ENCODE measurements at places on chromosomes 11 and 22.

- no peak for DNase-seq
These were observed 22.6 kb downstream of the BCR start for GRCh38 chr22:23202812-23203451.

DNA sequence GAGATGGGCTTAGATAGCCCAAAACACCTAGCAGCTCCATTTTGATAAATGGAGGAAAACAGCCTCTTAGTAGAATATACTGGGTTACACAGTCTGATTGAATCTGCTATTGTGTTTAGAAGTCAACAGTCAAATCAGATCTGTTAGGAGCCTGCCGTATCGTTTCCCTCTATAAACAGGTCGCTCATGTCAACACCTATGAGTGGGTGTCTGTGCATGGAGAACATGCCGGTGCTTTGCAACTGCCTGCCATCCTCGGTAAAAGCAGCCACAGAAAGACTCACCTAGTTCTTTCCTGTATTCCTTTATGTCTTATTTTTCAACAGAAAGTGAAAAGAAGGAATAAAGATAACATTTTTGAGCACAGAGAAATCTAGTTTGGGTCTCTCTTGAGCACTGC lies 99.4 kb downstream of the ETS1 start:
- DNase-seq: no peak

- DNase-seq: no peak
These were observed 640.2 kb upstream of the KIRREL3 start for GRCh38 chr11:127640561-127641451.

DNA sequence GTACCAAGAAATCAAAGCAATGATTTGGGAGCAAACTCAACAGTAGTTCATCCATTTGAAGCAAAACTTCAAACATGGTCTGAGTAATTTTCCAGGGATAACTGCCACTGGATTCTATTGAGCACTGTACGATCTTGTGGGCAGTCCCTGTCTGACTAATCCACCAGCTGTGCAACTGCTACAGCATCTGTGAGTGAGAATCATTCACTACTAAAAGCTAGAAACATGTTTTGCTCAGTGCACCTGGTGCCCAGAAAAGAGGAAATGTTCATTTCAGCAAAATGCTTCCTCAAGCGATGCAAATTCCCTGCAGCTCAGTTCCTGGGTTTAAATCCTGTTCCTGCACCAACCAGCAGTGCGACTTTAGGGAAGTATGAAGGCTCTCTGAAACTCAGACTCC lies 1077.9 kb downstream of the DLG2 start:
- no peak for DNase-seq

GRCh38 chr22:45845076-45845487 lies 131.9 kb downstream of the WNT7B start:
- DNase-seq: no peak

GRCh38 chr11:18324381-18324780 lies 2.0 kb downstream of the GTF2H1 start:
- no peak for DNase-seq

- peak; percentile 51 for DNase-seq
These were observed at the start of gene PGGHG for GRCh38 chr11:288478-289397. PGGHG (plus strand) TSS chr11:289126; CDS start chr11:289817, 691 bp downstream.

GRCh38 chr11:46760429-46761128 lies 41.6 kb downstream of the F2 start:
- DNase-seq: no peak

GRCh38 chr11:69618237-69618636 lies 22.7 kb upstream of the CCND1 start:
- no peak for DNase-seq

DNA sequence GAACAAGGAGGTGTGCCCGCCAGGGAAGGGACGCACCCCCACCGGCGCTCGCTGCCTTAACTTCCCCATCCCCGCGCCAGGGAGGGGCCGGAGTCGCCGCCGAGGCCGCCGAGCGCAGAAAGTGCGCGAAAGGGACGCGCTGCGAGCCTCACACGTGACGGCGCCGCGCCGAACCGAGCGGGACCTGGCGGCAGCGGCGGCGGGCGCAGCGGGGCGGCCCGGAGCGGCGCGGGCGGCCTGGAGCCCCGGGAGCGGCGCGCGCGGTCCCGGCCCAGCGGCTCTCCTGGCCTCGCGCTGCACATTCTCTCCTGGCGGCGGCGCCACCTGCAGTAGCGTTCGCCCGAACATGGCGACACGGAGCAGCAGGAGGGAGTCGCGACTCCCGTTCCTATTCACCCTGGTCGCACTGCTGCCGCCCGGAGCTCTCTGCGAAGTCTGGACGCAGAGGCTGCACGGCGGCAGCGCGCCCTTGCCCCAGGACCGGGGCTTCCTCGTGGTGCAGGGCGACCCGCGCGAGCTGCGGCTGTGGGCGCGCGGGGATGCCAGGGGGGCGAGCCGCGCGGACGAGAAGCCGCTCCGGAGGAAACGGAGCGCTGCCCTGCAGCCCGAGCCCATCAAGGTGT lies at the start of gene SORL1:
Gene SORL1 (plus strand): TSS at position 329 of the 623 bp plus-strand sequence. CDS start 18 bp downstream, at position 347.
- peak; percentile 74 for DNase-seq

GRCh38 chr22:43036282-43036829 lies 21.4 kb upstream of the PACSIN2 start:
- no peak for DNase-seq

GRCh38 chr11:79367844-79368243 lies 73.0 kb downstream of the TENM4 start:
- no peak for DNase-seq

GRCh38 chr11:18749681-18750319 lies 23.8 kb upstream of the IGSF22 start:
- DNase-seq: no peak

GRCh38 chr22:23837911-23838680 lies 710 bp downstream of the DERL3 start:
- no peak for DNase-seq

DNA sequence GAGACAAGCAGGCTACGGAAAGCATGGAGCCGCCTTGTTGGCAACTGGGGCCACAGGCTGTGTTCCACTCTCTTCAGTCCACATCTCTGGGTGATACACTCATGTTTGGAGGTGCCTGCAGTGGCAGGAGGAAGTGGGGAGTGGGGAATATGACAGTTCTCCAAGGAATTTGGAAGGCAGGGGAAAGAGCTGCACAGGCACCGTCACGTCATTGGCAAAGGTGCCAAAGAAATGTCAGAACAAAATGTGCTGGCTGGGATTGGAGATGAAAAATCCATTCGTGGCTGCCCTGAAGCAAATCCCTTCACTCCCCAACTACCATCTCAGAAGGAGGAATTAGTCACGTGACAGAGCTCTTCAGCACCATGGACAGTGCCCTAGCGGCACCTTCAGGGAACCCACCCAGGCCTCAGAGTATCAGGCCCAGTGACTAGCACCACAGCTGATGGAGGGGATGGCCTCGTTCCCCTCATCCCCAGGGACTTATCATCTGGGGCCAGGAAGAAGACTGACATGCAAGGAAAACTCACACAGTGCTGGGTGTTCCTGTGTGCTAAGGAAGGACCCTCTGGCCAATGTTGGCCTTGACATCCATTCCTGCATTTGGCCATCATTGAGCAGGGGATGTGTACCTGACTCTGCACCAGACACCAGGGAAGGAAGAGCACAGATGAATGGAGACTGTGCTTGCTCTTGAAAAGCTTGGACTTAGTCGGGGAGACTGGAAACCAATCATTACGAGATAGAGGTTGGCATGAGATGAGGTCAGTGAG lies 48.5 kb upstream of the PRDM11 start:
- no peak for DNase-seq

DNA sequence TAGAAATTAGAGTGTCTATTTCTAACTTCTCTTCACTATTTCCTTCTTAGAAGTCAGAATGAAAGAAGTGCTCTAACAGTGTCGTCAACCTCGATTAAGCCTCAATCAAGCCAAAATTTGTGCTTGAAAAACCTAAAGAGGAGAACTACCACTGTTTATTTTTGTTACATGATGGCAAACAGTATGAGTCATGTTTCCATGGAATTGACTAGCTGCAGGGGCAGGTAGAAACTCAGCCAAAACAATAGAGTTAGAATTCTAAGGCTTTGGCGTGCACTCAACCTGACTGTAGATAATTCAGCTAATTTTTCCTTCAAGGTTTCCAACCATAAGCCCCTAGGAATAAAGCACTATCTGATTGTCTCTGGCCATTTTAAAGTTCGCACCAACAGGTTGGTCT lies 415.9 kb downstream of the ETS1 start:
- DNase-seq: no peak

GRCh38 chr11:120326228-120326627 lies 1.1 kb downstream of the TLCD5 start:
- DNase-seq: no peak

- peak; percentile 54 for DNase-seq
These were observed at the start of gene PPP1R14B for GRCh38 chr11:64246871-64247728. PPP1R14B (minus strand) TSS chr11:64246943; CDS start chr11:64246673, 270 bp downstream.

- DNase-seq: no peak
These were observed 14.8 kb downstream of the IGLL5 start for GRCh38 chr22:22902247-22903001.

DNA sequence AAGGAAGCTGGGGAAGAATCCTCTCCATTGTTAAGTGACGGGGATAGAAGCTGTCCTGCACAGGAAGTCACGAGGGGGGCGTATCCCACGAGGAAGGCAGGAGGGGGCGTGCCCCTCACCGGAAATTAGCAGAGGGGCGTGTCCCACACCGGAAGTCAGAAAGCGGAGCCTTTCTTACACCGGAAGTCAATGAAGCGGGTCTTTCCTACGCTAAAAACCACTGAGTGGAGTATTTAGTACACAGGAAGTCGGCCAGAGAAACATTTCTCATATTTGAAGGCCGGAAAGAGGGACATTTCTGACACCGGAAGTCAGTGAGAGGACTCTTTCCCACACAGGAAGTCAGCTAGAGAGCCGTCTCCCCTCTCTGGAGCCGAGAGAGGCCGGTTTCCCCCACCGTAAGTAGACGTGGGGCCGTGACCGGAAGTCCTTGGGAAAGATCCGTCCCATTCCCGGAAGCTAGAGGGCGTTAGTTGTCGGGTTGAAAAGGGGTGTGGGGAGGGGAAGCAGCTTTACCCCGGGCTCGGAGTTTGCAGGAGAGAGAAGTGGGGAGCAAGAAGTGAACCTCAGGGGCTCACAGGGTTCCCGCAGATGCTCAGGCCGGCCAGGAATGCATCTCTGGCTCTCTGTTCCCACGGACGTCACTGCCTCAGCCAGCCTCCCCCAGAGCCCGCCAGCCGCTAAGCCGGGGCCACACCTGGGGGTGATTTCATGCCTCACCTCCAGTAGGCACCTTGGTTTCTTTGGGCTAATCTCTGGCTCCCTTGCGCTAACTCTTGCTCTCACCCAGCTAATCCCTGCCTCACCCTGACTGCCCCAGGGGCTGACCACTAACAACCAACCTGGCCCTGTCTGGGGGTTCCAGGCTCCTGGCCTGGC lies 15.4 kb downstream of the MIAT start:
- peak; percentile 58 for DNase-seq

GRCh38 chr22:50019316-50019715 lies 6.8 kb upstream of the IL17REL start:
- DNase-seq: no peak

GRCh38 chr22:27311698-27312550 lies 489.6 kb downstream of the MN1 start:
- no peak for DNase-seq

- DNase-seq: no peak
These were observed 53.4 kb downstream of the RTL6 start for GRCh38 chr22:44444341-44445306.

DNA sequence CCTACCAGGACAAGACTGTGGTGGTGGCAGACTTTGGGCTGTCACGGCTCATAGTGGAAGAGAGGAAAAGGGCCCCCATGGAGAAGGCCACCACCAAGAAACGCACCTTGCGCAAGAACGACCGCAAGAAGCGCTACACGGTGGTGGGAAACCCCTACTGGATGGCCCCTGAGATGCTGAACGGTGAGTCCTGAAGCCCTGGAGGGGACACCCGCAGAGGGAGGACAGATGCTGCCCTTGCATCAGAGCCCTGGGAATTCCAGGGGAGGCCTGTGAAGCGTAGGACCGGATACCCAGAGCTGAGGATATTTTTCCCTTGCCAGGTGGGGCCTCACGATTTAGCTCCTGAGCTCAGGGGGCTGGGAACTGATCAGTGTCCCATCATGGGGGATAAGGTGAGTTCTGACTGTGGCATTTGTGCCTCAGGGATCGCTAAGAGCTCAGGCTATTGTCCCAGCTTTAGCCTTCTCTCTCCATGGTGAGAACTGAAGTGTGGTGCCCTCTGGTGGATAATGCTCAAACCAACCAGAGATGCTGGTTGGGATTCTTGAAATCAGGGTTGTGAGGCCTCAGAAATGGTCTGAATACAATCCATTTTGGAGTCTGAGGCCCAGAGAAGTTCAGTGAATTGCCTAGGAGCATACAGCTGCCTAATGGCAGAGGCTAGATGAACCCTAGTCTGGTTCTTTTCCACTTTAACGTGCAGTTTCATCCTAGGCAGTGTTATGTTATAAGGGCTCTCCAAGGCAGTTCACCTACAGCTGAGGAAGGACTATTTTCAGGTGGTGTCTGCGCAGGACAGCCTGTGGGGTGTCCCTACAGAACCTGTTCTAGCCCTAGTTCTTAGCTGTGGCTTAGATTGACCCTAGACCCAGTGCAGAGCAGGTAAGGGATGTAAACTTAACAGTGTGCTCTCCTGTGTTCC lies 19.5 kb downstream of the PIK3IP1 start:
- no peak for DNase-seq

DNA sequence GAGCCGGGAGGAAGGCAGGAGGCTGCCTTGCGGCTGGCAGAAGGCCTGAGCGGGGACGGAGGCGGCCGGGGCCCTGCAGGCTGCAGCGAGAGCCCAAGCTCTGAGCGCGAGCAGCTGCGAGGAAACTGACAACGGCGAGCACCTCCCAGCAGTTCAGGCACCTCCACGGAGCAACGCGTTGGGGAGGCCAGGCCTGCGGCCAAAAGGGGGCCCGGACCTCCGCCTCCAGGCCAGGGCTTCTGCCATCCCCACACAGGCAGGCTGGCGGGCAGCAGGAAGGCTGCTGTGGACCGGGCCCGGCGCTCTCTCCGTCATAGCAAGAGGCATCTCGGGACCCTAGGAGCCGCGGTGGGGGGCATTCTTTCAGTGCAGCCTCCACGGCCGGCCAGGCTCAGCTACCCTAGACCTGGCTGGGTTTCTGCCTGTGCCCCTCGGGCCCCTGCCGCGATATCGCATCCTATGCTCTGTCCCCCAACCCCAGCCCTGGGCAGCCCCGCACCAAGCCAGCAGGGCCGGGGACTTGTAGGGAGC lies 22.9 kb upstream of the SLC22A12 start:
- no peak for DNase-seq

- DNase-seq: no peak
These were observed 1.8 kb downstream of the TBC1D22A start for GRCh38 chr22:46764140-46764680.

- DNase-seq: no peak
These were observed at the start of gene SHANK2 for GRCh38 chr11:71252269-71252769. SHANK2 (minus strand) TSS chr11:71252577; CDS start chr11:71147326, 105,251 bp downstream.

DNA sequence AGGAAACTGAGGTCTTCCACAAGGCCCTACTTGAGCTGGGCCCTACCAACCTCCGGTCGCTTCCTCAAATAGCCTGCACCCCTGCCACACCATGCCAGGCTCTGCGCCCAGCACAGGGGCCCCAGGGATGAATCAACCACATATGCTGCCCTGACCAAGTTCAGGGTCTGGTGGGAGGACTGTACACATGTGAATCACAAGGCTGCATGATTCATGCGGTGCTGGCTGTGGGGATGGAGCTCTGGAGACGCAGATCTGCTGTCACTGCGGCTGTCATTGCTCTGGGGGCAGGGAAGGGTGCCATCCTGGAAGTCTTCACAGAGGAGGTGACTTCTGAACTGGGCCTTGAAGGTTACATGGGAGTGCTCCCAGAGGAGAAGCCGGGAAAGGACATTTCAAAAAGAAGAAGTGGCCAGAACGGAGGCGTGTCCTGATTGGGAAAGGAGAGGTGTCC lies 21.5 kb downstream of the CYTH4 start:
- no peak for DNase-seq
